ENCODE measurements at places on chromosomes 2 and 18. TPM values are rescaled to one million over a fixed set of nuclear protein-coding genes. Genes with fewer than 3 reads are reported as not detected.

Gene ALK
- total RNA-seq = 0.16 TPM

Gene CD8A
- total RNA-seq = not detected

Gene CPS1
- 34.6 TPM for total RNA-seq

Gene VIL1
- not detected for total RNA-seq

Gene RAB31
- total RNA-seq = 28.8 TPM

Gene DNAJC5G
- not detected for total RNA-seq

Gene L3MBTL4
- total RNA-seq = 0.16 TPM

Gene SGPP2
- total RNA-seq = under 0.01 TPM

Gene PPM1B
- 32.5 TPM for total RNA-seq

Gene KRTCAP3
- total RNA-seq = 0.26 TPM

Gene CHST9
- not detected for total RNA-seq

Gene RNF125
- total RNA-seq = 1.0 TPM

Gene GKN2
- total RNA-seq = not detected

Gene POLE4
- 19.8 TPM for total RNA-seq

Gene CXCR1
- not detected for total RNA-seq

Gene SCN9A
- 12.1 TPM for total RNA-seq

Gene RAB3GAP1
- 74.7 TPM for total RNA-seq

Data from bronchial smooth muscle cell (primary cell).